K562 (cell line): ENCODE measurements at places on chromosomes 2 and 18.
A peak's percentile ranks its signal among the peaks of the same experiment; 100 is the strongest.

GRCh38 chr18:13451661-13452387, 233.3 kb downstream of the LDLRAD4 start:
- no peak for DNase-seq

DNA sequence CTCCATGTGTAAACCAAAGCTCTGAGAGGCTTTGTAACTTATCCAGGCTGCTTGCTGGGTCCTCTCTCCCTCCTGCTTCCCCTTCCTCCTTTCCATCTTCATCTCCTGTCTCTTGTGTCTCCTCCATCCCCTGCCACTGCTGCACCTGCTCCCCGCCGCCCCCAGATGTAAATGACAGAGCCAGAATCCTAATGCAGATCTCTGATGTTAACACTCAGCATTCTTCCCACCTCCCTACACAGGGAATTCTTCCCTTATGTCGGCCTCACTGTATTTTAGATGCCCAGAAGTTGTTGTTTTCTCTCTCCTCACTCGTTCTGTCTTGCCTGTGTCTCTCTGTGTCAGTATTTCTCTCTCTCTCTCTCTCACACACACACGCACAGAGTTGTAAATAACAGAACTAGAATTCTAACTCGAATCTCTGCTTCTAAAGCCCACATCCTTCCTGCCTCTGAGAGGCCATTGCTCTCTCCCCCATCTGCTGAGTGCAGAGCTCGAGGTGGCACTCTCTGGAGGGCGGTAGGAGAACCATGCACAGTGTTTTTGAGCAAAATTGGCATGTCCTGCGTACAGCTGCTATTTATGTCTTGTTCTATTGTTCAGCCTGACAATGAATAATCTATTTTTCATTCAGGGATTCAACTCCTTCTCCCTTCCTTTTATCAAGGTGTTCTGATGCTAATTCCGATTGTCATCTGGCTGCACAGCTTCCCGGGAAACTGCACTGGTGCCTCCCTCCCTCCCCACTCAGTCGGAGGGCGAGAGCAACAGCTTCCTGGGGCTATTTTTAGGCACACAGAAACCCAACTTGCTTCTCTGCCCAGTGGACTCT, 219.9 kb downstream of the SH3RF3 start:
- DNase-seq, result no peak

- no peak for DNase-seq
These were observed 3.3 kb downstream of the PSTPIP2 start for GRCh38 chr18:46068763-46069162.

- no peak for DNase-seq
These were observed 278.3 kb downstream of the RBM43 start for GRCh38 chr2:150983314-150983897.

DNA sequence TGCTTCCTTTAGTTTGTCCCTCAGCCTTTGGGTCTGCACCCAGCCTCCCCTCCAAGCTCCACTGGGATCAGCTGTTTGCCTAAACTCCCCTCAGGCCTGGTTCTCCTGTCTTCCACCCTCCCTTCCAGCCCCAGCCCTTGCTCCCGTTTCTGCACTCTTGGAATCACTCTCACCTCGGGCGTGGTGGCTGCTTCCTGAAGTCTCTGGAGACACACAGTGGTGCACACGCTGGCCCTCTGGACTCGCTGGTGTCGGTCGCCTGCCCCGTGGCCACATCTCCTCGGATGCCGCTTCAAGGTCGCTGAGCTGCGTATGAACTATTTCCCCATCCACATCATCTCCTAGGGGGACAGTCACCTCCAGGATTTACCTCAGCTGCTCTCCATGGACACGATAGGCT, 46.3 kb downstream of the PSMG2 start:
- no peak for DNase-seq

DNA sequence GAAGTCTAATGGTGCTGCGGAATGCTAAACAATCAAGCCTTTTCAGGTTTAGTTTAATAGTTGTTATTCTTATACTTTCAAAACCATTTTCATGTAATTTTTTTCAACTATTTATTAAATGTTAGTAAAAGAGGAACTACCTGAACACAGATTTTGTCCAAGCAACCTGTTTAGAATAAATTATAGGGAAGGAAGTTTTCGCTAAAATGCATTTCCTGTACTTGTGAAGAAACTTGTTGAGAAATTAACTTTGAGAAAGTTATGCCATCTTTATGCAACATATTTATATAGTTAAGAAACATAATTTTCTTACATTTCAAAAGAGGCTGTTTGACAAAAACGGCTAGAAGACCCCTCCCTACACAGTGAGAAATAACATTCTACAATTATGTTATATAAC, 16.6 kb downstream of the MAP4K4 start:
- DNase-seq, result no peak

DNA sequence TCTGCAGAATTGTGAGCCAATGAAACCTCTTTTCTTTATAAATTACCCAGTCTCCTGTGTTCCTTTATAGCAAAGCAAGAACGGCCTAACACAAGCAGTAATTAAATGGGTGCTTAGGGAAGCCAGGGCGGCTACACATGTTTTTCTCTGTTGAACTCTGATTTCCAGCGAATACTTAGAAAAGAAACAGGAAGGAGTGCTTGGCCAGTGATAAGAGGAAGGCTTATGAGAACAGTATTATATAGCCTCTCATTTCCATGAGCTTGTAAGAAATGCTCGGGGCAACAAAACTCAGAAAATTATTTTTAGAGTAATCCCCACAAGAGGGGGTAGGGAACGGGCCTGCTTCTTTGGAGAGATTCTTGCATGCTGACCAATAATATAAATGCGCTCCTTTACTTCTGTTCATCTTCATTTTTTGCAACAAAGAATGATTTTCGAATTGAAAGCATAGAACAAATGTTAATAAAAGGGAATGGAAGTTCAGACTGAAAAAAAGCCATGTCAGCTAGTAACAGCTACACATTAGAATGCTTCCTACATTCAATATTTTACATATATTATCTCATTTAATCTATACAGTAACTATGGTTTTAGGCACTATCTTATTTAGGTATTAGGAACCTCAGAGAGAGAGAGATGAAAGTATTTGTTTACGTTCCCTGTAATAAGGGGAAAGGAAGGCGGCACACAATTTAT, 49.7 kb upstream of the CCDC85A start:
- peak; percentile 67 for DNase-seq

GRCh38 chr2:189060096-189060642, 86.0 kb downstream of the COL3A1 start:
- DNase-seq, result no peak

GRCh38 chr2:19711470-19712372, 190.1 kb downstream of the TTC32 start:
- no peak for DNase-seq
